ENCODE measurements at places on chromosomes 16 and 17.
A peak's percentile ranks its signal among the peaks of the same experiment; 100 is the strongest.

DNA sequence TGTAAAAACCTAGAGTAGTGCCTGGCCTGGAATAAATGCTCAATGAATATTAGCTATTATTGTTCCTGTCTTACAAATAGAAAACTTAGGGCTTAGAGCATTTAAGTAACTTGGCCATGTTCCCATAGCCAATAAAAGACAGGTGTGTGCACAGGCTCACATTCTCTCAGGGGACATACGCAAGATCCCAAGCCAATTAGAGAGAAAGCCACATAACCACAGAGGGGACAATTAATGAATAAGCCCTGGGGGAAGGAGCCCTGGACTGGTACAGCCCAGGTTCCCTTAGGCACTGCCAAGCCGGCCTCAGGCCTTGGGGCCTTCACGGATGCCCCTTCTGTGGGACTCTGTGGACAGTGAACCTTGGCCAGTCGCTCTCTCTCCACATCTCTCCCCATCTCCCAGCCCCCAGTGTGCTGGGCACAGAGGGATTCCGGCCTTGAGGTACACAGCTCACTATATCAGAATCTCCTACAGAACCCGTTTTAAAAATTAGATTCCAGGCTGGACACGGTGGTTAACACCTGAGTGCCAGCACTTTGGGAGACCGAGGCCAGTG is 27.3 kb upstream of the ABCC12 start:
- no peak for DNase-seq

- no peak for DNase-seq
These were observed 8.4 kb downstream of the YWHAE start for GRCh38 chr17:1391577-1391976.

- DNase-seq = no peak
These were observed 14.8 kb downstream of the MYLK3 start for GRCh38 chr16:46733319-46733830.

GRCh38 chr17:61503961-61504360 is 51.7 kb downstream of the TBX4 start:
- DNase-seq = no peak

DNA sequence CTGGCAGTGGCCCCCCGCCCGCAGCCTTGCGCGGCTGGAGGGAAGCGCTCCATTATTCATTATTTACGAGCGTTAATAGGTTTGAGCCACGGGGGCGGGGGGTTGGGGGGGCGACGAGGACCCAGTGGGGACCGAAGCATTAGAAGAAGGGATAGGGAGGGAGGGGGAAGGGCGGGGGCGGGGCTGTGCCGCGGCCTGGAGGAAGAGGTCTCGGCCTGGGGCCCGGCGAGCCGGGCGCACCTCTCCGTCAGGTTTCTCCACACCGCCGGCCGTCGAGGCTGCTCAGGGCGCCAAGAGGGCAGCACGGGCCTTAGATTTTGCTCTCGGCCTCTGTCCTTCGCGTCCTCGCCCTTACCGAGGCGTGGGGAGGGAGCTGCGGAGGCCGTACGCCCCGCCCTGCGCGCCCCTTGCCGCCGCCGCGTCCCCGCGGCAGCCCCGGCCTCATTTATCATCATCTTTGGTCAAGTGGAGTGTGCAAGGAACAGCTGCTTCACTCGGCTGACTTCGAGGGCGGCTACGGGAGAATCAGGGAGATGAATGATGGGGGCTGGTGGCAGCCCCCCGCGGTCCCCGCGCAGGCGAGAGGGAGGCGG is 54.2 kb downstream of the SREBF1 start:
- DNase-seq = no peak

DNA sequence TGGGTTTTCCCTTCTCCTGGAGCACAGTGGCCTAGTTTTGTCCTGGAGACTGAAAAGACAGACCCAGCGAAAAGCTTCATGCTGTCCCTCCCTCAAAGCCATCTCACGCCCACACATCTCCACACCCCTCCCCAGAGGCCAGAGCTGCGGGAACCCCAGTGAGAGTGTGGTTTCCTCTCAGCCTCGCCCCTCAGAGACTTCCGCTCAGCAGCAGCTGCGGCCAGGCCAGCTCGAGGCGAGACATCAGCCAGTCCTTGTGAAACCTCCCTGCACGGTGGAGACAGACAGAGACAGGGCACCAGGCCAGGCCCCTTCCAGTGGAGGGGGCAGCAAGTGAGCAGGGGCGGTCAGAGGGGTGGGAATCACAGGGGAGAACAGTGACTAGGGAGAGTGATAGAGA is 77.0 kb upstream of the TNRC6C start:
- DNase-seq = peak; percentile 44

DNA sequence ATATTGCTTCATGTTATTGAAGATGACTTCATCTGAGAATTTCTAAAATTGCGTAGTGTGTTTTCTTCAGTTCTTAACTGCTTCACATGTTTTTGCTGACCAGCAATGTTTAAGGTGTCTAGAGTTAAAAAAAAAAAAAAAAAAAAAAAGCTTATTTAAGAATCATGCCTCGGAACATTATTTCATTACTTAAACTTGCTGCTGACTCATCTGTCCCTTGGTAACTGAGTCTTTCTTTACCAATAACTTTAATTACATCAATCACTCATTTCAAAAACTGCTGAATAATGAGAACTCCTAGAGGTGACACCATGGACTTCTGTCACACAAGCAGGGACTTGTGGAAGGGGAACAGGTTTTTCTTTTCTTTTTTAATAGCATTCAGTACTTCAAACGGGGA is 16.2 kb downstream of the IRX5 start:
- no peak for DNase-seq

- no peak for DNase-seq
These were observed 62.7 kb downstream of the KNOP1 start for GRCh38 chr16:19655242-19655777.

DNA sequence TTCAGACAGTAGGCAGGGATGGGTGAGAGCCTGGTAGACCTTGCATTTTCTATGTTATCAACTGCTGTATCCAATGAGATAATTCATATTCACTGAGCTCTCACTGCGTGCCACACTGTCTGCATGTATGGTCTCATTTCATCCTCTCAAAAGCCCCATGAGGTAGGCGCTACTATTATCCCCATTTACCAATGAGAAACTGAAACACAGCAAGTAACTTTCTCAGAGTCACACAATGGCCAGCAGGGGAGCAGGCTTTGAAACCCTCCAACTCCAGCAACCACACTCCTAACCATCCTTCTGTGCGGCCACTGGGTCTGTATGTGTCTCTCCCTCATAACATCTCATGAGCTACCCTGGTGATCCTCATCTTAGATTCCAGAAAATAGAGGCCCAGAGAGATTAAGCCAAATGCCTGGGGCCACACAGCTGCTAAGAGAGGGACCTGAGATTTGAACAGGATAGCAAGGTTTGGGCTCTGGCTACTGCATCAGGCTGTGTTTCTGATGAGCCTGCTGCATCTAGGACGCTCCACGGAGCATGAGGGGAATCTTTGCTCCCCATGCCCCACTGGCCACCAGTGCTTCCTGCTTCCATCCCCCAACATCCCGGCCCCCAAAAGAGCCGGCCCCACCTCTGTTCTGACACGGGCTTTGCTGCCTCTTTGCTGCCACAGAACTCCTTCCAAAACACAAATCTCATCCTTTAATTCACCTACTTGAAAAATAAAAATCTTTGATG is 3.2 kb downstream of the CCR7 start:
- no peak for DNase-seq

DNA sequence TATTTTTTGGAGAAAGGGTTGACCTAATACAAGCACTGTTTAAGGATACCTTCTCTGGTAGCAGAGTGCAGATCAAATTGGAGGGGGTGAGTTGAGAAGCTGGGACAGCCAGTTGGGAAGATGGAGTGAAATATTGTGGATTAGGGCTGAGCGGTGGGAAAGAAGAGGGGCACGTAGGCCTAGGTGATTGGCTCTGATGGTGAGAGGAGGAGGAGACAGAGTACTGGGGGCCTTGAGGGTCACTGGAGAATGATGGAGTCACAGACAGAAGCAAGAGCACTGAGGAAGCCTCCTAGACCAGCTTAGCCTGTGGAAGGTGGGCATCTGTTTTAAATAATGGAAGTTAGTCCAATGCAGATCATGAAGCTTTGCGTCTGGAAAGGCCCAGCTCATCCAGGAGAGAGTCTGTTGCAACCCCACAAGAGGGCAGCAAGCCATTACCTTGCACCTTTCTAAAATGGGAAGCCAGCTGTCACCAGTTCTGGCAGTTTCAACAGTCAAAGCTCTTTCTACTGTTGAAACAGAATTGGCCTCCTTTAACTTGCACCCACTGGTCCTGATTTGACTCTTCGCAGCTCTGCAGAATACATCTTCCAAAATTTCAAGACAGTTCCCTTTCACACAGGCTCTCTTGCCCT is 11.8 kb downstream of the SLC9A5 start:
- no peak for DNase-seq

DNA sequence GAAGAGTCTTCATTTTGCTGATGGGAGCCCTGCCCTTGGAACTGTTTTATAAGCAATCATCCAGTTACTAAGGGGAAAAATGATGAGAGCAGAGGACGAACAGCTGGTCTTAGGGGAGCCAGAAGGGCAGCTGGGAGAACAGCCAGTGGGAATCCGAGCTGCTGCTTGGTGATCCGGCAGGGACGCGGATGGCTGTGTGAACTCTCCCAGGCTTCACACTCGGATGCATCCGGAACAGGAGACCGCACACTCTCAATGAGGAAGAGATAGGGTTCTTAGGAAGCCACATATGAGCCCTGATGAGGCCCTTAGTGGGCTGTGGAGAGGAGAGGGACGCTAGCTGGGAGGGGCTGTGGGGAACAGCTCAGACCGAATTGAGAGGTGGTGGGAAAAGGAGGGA is 5.0 kb upstream of the CACNG5 start:
- DNase-seq = no peak

- DNase-seq = peak; percentile 12
These were observed 7.5 kb upstream of the C16orf95 start for GRCh38 chr16:87324411-87325275.

- no peak for DNase-seq
These were observed 3.0 kb downstream of the SMCR8 start for GRCh38 chr17:18318117-18318516.

DNA sequence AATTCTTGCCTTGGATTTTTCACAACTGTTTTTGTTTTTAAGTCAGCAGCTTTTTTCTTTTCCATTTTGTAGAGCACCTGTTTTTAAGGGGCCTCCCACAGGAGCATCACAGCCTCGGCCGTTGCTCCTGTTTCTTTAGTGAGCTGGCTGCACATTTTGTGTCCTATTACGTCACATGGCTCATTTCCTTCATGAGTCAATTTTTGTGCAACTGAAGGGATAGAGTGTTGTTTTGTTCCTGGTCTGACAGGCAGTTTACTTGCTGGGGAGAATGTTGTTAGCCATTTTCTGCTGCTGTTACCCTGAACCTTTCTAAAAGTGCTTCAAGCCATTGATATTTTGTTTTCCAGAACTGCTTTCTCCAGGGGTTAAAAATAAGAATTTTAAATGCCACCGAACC is 45.0 kb upstream of the CRISPLD2 start:
- no peak for DNase-seq

DNA sequence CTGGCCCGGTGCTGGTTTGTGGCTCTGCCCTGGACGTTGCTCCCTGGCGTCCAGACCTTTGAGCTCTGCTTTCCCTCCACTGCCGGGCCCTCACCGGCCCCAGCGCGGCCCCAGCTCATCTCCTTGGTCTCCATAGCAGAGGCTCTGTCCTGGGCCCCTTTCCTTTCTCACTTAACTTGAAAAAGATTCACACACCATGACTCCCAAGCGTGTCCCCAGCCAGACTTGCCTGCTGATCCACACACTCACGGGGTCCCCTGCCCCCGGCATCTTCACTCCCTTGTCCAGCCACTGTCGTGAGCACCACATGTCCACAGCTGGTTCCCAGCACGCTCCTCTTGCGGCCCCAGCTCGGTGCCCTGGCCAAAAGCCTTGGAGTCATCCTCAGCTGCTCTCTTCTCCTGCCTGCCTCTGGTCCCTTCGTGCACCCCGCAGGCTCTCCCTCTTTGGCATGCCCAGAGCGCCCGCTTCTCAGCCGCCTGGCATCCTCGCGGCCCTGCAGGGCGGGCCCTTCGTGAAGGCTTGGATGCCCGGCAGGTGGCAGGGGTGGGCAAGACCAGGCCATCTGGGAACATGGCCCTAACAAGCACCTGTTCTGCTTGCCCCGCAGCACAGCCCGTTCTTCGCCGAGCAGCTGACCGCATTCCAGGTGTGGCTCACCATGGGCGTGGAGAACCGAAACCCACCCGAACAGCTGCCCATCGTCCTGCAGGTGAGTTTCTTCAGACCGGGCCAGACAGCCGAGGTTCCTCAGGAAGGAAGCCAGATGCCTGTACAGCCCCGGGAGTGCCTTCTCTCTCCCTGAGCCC is 145.6 kb upstream of the CHMP6 start:
- DNase-seq = no peak

- no peak for DNase-seq
These were observed 26.8 kb downstream of the GP2 start for GRCh38 chr16:20300312-20301097.

DNA sequence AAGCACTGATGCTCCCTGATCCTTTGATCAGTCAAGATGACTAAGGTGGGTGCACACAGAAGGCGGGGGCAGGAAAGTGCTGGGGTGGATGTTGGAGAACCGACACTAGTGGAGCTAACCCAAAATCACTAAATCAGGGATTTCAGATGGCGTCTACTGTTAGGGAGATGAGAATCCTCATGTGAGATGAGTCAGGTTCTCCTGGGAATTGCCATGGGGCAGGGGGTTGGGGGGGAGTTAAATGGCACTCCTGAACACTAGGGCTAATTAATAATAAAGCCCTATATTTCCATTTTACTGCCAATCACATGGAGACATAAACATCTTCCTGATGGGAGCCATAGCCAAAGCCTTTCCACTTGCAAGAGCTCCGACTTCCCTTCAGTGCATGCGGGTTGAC is 804.1 kb downstream of the KCNJ18 start:
- no peak for DNase-seq

DNA sequence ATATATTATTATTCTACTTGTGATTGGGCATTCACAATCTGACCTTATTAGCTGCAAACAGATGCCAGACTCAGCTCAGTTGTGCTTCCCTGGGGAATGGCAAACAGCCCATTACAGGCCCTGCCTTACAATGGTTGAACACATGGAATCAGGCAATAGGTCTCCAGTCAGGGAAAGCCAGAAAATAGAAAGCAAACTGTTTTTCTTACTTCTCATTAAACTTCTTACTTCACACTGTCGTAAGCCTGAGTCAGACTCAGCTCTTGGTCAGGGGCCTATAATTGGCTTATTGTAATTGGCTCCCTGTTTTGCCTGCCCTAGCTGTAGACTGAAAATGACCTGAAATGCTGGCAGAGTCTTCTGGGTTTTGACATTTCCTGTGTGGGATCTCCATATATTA is 77.0 kb upstream of the CA10 start:
- no peak for DNase-seq

DNA sequence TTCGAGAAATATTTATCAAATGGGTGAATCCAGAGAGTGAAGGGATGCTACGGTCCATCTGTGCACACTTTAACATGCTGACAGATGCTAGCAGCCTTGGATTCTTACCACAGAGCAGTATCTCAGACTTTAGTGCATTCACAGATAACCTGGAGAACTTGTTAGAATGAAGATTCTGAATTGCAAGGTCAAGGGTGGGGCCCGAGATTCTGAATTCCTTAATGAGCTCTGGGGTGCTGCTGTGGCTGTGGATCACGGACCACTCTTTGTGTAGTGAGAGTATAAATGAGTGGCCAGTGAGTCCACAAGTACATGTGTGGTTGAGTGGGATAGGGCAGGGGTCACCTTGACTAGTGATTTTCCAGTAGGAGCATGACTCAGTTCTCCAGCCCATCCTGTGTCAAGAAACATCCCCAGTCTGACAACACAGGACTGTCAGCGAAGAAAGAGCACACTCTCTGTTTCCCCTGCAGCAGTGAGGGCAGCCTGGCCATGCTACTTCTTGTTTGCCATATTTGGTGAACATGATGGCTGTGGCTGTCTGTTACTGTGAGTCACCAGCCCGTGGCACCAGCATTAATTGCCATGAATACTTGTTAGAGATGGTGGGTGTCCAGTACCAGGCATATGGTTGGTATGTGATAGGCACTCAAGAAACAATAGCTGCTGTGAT is 13.0 kb upstream of the SALL1 start:
- DNase-seq = no peak
